ENCODE measurements at places on chromosomes 4 and X. TPM values are rescaled to one million over a fixed set of nuclear protein-coding genes. Genes with fewer than 3 reads are reported as not detected.
A peak's percentile ranks its signal among the peaks of the same experiment; 100 is the strongest.

DNA sequence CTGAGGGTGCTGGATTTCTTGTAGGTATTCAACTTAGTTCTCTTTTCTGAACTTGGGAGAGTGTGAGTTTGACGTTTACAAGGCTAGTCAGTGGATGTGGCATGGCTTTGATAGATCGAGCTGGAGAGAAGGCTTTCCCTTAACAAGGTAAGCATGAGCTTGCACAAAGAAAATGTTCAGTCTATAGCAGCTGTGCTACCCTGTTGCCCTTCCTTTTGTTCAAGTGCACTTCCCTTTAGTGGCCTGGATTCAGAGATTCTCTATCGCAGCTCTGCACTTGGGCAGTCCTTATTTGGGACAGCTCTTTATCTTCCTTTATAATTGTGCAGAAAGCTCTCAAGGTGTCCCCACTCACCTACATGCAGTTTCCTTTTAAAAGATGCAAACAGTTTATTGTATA, 198.0 kb downstream of the ARHGAP24 start:
- no peak for DNase-seq

DNA sequence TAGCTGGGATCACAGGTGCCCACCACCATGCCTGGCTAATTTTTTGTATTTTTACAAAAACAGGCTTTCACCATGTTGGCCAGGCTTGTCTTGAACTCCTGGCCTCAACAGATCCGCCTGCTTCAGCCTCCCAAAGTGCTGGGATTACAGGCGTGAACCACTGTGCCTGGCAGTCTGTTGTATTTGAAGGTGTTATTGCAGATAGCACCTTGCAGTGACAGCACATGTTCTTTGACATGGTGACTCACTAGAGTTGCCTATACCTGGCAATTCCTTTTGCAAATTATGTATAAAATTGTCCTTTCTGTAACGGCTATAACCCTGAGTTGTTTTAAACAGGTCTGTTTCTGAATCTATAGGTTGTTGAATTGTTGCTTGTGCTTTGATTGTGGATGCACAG, 7.9 kb downstream of the OGT start:
- DNase-seq: no peak

- DNase-seq: peak; percentile 49
Measured at GRCh38 chr4:73308286-73308685, 49.7 kb upstream of the ANKRD17 start.

DNA sequence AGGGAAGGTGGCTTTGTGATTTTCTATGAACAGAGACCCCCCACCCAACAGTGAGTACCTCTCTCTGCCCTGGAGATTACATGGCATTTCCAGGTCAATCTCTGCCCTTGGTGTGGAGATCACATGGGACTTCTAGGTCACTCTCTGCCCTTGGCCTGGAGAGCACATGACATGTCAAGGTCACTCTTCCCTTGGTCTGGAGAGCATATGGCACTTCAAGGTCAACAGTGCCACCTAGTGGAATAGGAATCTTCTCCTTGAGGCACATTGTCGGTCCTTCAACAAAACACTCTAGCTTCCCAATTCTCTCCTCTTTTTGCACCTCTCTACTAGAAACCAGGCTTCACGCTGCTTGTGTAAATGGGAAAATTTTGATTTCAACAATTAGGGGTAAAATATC, 66.2 kb upstream of the TACR3 start:
- DNase-seq: peak; percentile 49

GRCh38 chrX:31236231-31236630, 164.4 kb upstream of the FTHL17 start:
- DNase-seq: no peak

DNA sequence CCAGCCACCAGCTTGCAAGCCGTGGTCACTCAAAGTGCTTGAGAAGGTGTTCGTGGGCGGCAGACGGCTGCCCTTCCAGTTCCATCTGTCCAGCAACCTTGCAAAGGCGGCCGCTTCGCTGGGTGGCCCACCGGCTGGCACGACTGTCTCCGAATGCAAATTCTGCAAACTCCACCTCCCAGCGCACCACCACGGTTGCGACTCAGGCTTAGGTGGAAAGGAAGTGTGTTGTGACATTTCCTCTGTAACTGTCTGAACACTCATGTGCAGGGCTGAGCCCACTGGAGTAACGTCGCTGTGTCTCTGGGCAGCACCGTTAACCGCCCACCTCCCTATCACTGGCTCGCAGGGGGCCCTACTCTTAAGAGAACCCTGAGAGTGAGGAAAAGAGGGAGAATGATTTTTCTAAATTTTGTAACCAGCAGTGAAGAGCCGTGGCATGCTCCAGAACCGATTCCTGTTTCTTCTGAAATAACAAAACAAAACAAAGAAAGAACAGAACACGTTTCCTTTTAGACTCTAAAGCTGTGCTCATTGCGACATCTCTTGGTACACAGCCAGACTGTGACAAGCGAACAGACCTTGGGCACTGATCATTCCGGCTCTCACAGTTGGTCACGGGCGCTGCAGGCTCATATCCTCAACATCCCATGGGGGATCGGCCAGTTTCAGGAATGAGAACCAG, at the start of gene P2RY8:
P2RY8 (minus strand) TSS at position 155 of the 685 bp plus-strand sequence. CDS start 70,627 bp downstream, outside the sequence.
- no peak for DNase-seq

- no peak for DNase-seq
Measured at GRCh38 chr4:172776203-172776861, 392.3 kb upstream of the GALNT7 start.

DNA sequence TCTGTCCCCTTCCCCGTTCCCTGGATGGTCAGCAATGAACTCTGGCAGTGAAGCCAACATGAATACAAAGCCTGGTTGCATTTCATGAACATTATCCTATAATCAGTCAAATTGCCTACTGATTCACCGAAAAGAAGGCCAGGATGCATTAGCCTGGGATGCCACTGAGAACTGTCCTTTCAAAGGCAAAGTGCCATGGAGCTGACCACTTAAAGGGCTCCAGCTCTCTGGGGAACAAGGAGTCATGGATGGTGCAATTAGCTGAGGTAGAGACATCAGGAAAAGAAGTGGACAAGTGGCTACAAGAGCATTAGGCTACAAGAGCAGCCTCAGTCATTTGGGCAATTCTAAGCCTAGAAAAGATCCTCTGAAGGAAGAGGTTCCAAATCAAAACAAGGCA, 69.0 kb downstream of the PARM1 start:
- no peak for DNase-seq

GRCh38 chr4:183153190-183153916, 54.3 kb downstream of the WWC2 start:
- DNase-seq: no peak

DNA sequence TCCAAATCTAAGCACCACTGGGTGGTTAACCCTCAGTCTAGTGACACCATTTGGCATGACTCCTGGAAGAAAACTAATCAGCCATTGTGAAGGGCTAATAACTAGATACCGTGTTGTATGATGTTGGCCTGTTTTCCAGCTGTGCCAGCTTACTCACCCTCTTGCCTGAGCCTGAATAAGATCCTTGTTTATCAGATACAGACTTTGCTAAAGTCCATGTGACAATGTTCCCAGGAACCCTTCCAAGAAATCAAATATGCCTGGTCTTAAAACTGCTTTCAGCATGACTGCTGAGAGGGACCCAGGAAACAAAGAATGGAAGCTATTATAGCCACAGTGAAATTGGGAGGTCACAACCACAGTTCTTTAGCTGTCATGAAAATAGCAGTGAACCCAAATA, 640.8 kb upstream of the INTU start:
- peak; percentile 37 for DNase-seq

GRCh38 chr4:35358001-35358584, 886.2 kb downstream of the ARAP2 start:
- no peak for DNase-seq

KLHL5 gene
- total RNA-seq: 47.5 TPM

SMARCA1 gene
- total RNA-seq: 66.8 TPM

XG gene
- total RNA-seq: 0.12 TPM

AFM gene
- not detected for total RNA-seq

PLS3 gene
- total RNA-seq: 219 TPM

C4orf51 gene
- total RNA-seq: not detected

LANCL3 gene
- total RNA-seq: not detected

CCDC110 gene
- not detected for total RNA-seq

HS6ST2 gene
- total RNA-seq: not detected
